ENCODE measurements at places on chromosomes 5 and 9.

GRCh38 chr9:565528-565927 lies 276.0 kb upstream of the DMRT1 start:
- no peak overlapping the region for H3K27ac ChIP-seq
- H3K4me3 ChIP-seq = no peak overlapping the region

- H3K4me1 ChIP-seq = no peaks in the 10 kb centered on the region
- H3K27ac ChIP-seq = no peak overlapping the region
- DNase-seq = no peak
- no peak overlapping the region for H3K4me3 ChIP-seq
- no peaks in the 10 kb centered on the region for H3K27me3 ChIP-seq
Observed at GRCh38 chr9:14618836-14619420, 74.3 kb downstream of the ZDHHC21 start.

DNA sequence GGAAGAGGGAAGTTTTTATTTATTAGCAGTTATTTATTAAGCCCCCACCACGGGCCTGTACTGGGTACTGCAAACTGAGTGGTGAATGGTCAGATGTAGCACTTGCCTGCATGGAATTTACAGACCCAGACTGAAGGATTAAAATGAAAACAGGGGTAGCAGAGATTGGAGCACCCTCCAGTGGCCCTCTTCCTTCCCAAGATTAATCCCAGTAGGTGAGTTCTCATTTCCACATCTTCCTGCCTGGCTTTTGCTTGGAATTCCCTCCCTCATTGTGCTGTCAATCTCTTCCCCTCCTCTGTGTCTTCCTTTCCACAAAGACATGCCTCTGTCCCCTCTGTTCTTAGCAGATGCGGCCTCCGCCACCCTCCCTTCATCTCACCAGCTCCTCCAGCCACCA lies 39.2 kb downstream of the MVB12B start:
- peaks cover 40% of the 10 kb centered on the region for H3K4me1 ChIP-seq
- no peaks in the 10 kb centered on the region for H3K27me3 ChIP-seq
- H3K4me3 ChIP-seq = no peak overlapping the region
- DNase-seq = no peak
- peak overlapping the region; percentile 3 for H3K27ac ChIP-seq

- no peak for DNase-seq
- H3K4me3 ChIP-seq = no peak overlapping the region
- peaks cover 10% of the 10 kb centered on the region for H3K27me3 ChIP-seq
Observed at GRCh38 chr5:42108468-42108867, 183.4 kb downstream of the FBXO4 start.

DNA sequence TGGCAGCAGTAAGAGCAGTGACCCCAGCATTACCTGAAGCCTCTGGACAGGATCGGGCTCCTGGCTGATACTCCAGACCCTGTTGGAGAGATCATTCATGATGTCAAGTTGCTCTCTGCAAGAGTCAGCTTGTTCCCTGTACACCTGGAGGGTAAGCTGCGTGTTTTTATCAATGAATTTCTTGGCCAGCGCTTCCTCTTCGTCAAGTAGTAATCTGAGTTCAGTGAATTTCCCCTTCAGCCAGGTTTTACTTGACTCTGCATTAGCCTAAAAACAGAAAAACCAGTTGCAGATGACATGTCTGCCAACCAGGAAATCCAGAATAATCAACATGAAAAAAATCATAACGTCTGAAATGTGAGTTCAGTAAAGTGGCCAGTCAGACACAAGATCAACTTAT lies 19.1 kb downstream of the TRIM14 start:
- peak overlapping the region; percentile 66 for H3K4me3 ChIP-seq
- H3K27me3 ChIP-seq = no peaks in the 10 kb centered on the region
- peaks cover 36% of the 10 kb centered on the region for H3K36me3 ChIP-seq
- H3K27ac ChIP-seq = peak overlapping the region; percentile 89
- DNase-seq = no peak

GRCh38 chr9:131495785-131496184 lies 6.9 kb upstream of the POMT1 start:
- peaks cover 63% of the 10 kb centered on the region for H3K36me3 ChIP-seq
- peaks cover 37% of the 10 kb centered on the region for H3K4me1 ChIP-seq
- no peaks in the 10 kb centered on the region for H3K27me3 ChIP-seq

- H3K27ac ChIP-seq = no peak overlapping the region
- no peak overlapping the region for H3K4me3 ChIP-seq
- H3K4me1 ChIP-seq = no peaks in the 10 kb centered on the region
- no peaks in the 10 kb centered on the region for H3K36me3 ChIP-seq
Observed at GRCh38 chr9:14213504-14213903, 100.4 kb downstream of the NFIB start.

GRCh38 chr9:134555094-134555650 lies 86.4 kb upstream of the COL5A1 start:
- H3K4me1 ChIP-seq = no peaks in the 10 kb centered on the region
- H3K27ac ChIP-seq = no peak overlapping the region
- H3K4me3 ChIP-seq = no peak overlapping the region
- peaks cover 41% of the 10 kb centered on the region for H3K27me3 ChIP-seq

DNA sequence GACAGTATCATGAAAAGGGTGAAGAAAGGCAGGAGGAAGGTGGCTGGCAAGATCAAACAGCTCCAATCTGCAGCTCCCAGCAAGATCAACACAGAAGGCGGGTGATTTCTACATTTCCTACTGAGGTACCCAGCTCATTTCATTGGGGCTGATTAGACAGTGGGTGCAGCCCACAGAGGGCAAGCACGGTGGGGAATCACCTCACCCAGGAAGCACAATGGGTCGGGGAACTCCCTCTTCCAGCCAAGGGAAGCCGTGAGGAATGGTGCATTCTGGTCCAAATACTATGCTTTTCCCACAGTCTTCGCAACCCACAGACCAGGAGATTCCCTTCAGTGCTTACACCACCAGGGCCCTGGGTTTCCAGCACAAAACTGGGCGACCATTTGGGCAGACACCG lies 66.8 kb downstream of the CAMSAP1 start:
- peaks cover 17% of the 10 kb centered on the region for H3K4me1 ChIP-seq
- H3K27me3 ChIP-seq = no peaks in the 10 kb centered on the region
- H3K4me3 ChIP-seq = no peak overlapping the region
- H3K36me3 ChIP-seq = peaks cover 3% of the 10 kb centered on the region

GRCh38 chr5:587403-587802 lies 24.7 kb upstream of the CEP72 start:
- no peak for DNase-seq
- H3K4me3 ChIP-seq = no peak overlapping the region
- H3K27me3 ChIP-seq = peaks cover 50% of the 10 kb centered on the region
- peaks cover 3% of the 10 kb centered on the region for H3K36me3 ChIP-seq
- H3K27ac ChIP-seq = no peak overlapping the region

GRCh38 chr5:64347309-64347708 lies 158.5 kb upstream of the RGS7BP start:
- H3K36me3 ChIP-seq = no peaks in the 10 kb centered on the region
- no peaks in the 10 kb centered on the region for H3K27me3 ChIP-seq
- no peak overlapping the region for H3K4me3 ChIP-seq
- no peak overlapping the region for H3K27ac ChIP-seq
- DNase-seq = no peak

DNA sequence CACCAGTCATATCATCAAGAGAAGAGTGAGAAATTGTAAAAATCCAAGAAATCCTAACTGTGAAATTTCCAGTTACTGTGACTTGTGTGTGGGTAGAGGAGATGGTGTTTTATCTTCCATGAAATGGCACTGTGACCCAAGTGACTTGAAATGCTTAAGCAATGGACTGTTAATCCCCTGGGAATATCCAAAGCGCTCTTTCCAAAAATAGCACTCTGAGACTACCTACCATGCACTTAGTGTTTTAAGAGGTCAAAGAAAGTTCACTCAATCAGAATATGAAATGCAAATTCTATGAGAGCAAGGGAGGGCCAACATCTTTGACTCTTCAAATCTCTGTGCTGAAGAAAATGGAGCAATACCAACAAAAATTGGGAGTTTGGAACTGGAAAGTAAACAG lies 244.0 kb downstream of the GABRB2 start:
- no peaks in the 10 kb centered on the region for H3K27me3 ChIP-seq
- H3K36me3 ChIP-seq = no peaks in the 10 kb centered on the region
- no peak overlapping the region for H3K27ac ChIP-seq
- no peaks in the 10 kb centered on the region for H3K4me1 ChIP-seq

GRCh38 chr5:14107536-14107935 lies 35.6 kb upstream of the TRIO start:
- no peak for DNase-seq
- H3K27ac ChIP-seq = no peak overlapping the region
- H3K4me1 ChIP-seq = peaks cover 16% of the 10 kb centered on the region
- H3K36me3 ChIP-seq = peaks cover 5% of the 10 kb centered on the region

GRCh38 chr5:72552041-72552557 lies 44.9 kb upstream of the ZNF366 start:
- H3K36me3 ChIP-seq = peaks cover 3% of the 10 kb centered on the region
- peaks cover 89% of the 10 kb centered on the region for H3K27me3 ChIP-seq
- no peak overlapping the region for H3K4me3 ChIP-seq

GRCh38 chr9:74861071-74861470 lies 26.6 kb downstream of the TRPM6 start:
- no peak overlapping the region for H3K27ac ChIP-seq
- no peaks in the 10 kb centered on the region for H3K27me3 ChIP-seq
- H3K4me1 ChIP-seq = no peaks in the 10 kb centered on the region
- no peak for DNase-seq

GRCh38 chr9:83291196-83291595 lies 228.3 kb upstream of the RASEF start:
- no peak overlapping the region for H3K4me3 ChIP-seq
- H3K27me3 ChIP-seq = no peaks in the 10 kb centered on the region
- no peaks in the 10 kb centered on the region for H3K36me3 ChIP-seq
- no peak for DNase-seq
- no peak overlapping the region for H3K27ac ChIP-seq

DNA sequence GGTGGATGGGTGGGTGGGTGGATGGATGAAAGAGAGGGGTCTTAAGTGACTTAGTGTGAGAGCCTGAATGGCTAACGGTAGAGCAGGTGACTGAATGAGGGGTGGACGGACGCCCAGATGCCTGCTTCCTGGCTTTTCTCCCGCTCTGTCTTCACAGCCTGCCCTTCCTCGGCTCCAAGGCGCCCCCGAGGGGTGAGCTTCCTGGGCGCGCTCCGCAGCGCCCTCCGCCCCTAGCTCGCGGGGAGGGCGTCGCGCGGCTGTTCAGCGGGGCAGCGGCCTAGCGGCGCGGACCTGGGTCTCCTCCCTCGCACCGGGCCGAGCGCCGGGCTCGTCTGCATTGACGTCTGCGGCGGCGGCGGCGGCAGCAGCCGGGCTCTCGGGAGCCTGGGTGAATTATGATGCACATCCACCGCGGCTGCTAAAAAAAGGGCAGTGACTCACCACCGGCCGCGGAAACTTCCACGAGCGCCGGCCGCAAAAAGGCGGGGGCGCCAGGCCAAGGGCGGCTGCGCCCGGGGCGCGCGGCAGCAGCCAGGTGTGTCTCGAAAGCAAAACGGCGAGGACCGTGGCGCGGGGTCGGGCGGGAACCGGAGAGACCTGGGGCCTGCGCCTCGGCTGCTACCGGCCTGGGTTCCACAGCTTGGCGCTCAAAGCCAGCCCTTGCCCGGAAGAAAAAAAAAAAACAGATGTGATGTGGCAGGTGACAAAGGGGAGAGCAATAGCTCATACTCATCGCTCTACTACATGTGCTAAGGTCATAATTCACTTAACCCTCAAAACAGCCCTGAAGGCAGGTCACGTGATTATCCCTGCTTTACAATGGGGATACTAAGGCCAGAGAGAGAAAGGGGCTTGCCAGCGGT lies 143.0 kb upstream of the ADRA1B start:
- DNase-seq = peak; percentile 42
- peak overlapping the region; percentile 72 for H3K4me3 ChIP-seq
- peaks cover 7% of the 10 kb centered on the region for H3K4me1 ChIP-seq
- no peak overlapping the region for H3K27ac ChIP-seq
- peaks cover 7% of the 10 kb centered on the region for H3K36me3 ChIP-seq

DNA sequence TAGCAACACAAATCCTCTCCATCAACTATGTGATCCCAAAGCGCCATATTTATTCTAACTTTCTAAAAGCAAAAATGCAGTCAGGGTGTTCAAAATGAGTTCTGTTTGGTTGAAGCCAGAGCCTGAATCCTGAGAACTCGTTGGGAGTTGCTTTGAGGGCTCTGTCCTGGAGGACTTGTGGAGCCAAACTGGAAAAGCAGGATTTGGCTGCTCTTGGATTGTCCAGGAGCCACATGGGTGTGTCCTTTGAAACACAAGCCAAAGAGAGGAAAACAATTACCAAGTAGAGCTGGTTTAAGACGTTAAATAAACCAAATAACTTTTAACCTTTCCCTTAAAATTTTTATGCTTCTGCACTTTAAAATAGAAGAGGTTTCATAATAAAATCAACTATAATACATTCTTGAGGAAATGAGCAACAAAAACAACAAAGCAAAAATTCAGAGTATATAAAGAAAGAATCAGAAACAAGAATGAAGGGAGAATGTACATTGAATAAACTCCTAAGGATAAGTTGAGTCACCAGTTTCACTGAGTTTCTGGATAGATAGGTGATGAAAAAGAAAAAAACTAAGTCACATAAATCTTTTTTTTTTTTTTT lies 13.5 kb downstream of the C5orf46 start:
- DNase-seq = no peak
- no peak overlapping the region for H3K4me3 ChIP-seq
- H3K4me1 ChIP-seq = no peaks in the 10 kb centered on the region
- peaks cover 51% of the 10 kb centered on the region for H3K27me3 ChIP-seq
- H3K27ac ChIP-seq = no peak overlapping the region

- no peak for DNase-seq
- no peak overlapping the region for H3K27ac ChIP-seq
- H3K4me3 ChIP-seq = no peak overlapping the region
- H3K4me1 ChIP-seq = no peaks in the 10 kb centered on the region
- H3K36me3 ChIP-seq = no peaks in the 10 kb centered on the region
Observed at GRCh38 chr5:52356311-52356918, 431.3 kb upstream of the ITGA1 start.

GRCh38 chr9:14062586-14063221 lies 251.2 kb downstream of the NFIB start:
- no peak overlapping the region for H3K4me3 ChIP-seq
- DNase-seq = no peak
- no peaks in the 10 kb centered on the region for H3K36me3 ChIP-seq
- no peaks in the 10 kb centered on the region for H3K4me1 ChIP-seq
- H3K27me3 ChIP-seq = no peaks in the 10 kb centered on the region

GRCh38 chr5:180067986-180068385 lies 3.6 kb downstream of the RNF130 start:
- peaks cover 30% of the 10 kb centered on the region for H3K4me1 ChIP-seq
- H3K27me3 ChIP-seq = no peaks in the 10 kb centered on the region
- no peak overlapping the region for H3K27ac ChIP-seq
- no peak overlapping the region for H3K4me3 ChIP-seq
- H3K36me3 ChIP-seq = peaks cover 4% of the 10 kb centered on the region

GRCh38 chr5:52814352-52815148 lies 26.8 kb downstream of the ITGA1 start:
- no peak overlapping the region for H3K4me3 ChIP-seq
- no peaks in the 10 kb centered on the region for H3K36me3 ChIP-seq
- no peak for DNase-seq
- H3K4me1 ChIP-seq = no peaks in the 10 kb centered on the region
- H3K27ac ChIP-seq = no peak overlapping the region

DNA sequence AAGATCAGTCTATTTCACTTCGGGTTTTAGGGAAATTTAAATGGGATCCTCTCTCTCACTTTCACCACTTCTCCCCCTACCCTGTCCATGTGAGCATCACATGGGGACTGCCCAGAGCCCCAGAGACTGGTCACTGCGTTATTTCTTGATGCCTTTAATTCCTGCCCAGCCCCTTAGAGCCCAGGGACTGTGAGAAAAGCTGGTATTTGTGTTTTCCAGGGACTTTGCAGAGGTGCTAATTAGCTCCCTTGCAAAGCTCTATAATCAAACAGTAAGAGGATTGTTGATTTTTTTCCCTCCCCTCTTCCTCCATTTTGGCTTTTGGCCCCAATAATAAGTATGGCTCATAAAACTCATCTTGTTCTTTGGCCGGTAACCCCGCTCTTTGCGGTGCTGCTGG lies 35.6 kb downstream of the NTRK2 start:
- no peak overlapping the region for H3K4me3 ChIP-seq
- no peak overlapping the region for H3K27ac ChIP-seq
- no peaks in the 10 kb centered on the region for H3K36me3 ChIP-seq
- peaks cover 16% of the 10 kb centered on the region for H3K27me3 ChIP-seq
- DNase-seq = no peak
